ENCODE measurements at places on chromosomes 4 and X.

DNA sequence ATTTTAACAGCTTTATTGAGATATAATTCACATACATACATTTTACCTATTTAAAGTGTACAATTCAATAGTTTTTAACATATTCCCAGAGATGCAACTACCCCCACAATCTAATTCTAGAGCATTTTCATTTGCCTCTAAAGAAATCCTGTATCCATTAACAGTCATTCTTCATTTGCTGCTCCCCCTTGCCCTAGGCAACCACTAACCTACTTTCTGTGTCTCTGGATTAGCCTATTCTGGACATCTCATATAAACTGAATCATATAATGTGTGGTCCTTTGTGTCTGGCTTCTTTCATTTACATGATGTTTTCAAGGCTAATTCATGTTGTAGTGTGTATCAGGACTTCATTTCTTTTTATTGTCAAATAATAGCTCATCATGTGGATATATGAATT is 105.1 kb upstream of the GRPR start:
- no peak for DNase-seq

- no peak for DNase-seq
Measured at GRCh38 chr4:6191448-6192130, 8.8 kb downstream of the JAKMIP1 start.

- DNase-seq = no peak
Measured at GRCh38 chrX:145630806-145631435, 186.7 kb upstream of the SLITRK2 start.

GRCh38 chr4:25903900-25904747 is 9.9 kb upstream of the SMIM20 start:
- no peak for DNase-seq

DNA sequence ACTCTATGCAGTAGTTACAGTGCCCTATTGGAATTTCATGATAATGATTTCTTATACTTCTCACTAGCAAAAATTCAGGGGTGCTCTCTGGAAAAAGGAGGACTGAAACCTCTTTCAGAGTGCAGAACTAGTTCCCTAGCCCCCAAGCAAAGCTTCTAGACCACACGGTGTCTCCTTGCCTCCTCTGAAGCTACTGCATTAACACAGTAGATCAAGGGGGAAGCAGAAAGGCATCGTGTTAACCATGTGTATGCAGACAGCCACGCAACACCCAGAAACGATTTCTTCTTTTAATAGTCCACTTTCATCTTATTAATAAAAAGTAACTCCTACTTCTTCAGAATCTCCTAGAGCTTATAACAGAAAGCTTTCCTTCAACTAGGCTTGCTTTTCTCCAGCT is 44.7 kb downstream of the MAML3 start:
- no peak for DNase-seq

DNA sequence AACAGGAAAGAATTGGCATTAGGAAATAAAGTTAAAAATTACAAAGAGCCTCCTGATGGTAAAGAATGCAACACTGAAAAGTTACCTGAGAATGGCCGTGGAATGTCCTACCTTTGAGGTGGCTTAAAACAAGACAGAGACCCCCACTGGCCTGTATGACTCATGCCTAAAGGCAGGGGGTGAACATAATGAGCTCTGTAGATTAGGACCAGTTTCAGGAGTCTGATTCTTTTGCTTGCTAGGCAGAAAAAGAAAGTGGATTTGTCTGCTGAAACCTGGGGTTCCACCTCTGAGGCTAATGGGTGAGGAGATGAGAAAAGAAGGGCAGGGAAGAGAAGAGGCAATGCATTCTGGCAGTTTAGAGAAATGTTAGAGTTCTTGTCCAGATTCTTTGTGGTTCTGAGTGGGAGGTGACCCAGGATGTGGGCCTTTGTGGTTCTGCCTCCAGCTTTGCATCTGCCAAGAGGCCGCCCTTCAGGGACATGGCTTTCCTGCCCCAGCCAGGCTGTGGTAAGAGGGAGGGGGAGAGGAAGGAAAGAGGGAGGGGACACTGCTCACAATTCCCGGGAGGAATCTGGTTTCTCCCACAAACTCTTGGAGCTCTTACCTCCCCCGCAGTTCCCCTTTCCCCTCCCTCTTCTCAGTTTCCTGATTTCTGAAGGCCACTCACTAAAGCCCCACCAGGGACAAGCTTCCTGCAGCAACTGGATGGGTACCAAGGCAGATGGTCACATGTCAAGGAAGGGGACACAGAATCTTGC is 109.6 kb downstream of the EFNB1 start:
- DNase-seq = no peak

GRCh38 chr4:30536231-30536630 is 183.9 kb upstream of the PCDH7 start:
- no peak for DNase-seq

- DNase-seq = no peak
Measured at GRCh38 chrX:9378980-9379696, 85.7 kb upstream of the TBL1X start.

- no peak for DNase-seq
Measured at GRCh38 chrX:110944751-110945675, 149.4 kb upstream of the CHRDL1 start.

DNA sequence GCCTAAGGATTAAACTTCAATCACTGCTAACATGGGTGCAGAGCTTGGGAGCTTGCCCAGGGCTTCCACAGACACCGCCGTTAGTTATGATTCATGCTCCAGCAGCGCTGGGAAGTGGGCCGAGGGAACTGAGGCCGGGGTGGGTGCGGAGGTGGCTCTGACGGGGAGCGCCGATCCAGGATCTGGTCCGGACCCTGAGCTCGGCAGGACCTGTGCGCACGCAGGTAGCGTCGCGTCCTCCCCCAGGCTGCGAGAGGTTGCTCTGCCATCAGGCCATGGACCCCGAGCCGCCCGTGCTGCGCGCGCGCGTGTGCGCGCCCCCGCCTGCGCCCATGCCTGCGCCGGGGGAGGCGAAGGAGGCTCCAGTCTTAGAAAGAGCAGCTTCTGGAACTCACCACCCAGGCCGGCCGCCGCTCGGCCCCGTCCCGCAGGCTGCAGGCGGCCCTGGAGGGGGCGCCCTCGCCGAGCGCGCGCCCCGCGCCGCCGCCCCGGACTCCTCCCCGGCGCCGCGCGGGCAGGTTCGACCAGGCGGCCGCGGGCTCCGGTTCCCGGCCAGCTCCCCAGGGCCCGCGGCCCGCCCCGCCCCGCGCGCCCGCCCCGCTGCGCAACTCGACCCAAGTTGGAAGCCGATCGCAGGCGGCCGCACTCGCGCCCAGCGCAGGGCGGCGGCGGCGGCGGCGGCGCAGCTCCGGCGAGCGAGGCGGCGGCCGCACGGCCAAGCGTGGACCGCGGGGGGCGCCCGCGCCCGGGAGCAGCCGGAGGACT is 732 bp upstream of the ADRA2C start:
- peak; percentile 78 for DNase-seq

GRCh38 chr4:55123791-55124190 is 1.6 kb downstream of the KDR start:
- DNase-seq = no peak

DNA sequence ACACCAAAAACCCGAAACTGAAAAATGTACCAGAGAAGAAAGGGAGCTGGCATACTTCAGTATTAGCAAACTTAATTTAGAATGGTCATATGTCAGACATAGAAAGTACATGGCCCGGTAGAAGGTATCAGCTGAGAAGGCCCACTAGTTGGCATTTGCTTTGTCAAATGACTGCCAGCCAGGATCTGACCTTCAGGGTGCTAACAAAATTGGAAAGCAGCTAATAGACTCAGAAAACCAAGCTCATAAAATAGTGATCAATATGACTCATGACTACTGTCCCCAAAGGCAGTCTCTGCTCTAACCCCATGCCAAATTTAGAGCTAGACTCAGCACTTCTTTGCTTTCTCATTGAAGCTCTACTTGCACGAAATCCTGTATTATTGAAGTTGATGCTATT is 342.7 kb downstream of the PDGFC start:
- no peak for DNase-seq

DNA sequence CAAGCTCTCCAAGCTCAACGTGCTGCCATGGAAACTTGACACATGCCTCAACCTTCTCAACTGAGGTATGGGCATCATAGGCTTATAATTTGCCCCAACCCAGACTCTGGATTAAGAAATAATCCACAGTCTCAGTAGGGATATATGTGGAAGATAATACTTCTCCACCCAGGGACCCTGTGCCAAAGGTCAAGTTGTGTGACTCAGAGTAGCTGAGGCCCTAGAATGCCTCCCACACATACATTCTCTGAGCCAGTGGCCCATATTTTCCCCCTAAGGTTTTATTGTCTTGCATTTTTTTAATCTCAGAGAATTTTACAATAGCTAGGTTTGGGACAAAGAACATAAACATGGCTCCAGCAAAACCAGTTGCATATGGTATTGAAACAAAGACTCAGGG is 283.1 kb downstream of the IDS start:
- no peak for DNase-seq

DNA sequence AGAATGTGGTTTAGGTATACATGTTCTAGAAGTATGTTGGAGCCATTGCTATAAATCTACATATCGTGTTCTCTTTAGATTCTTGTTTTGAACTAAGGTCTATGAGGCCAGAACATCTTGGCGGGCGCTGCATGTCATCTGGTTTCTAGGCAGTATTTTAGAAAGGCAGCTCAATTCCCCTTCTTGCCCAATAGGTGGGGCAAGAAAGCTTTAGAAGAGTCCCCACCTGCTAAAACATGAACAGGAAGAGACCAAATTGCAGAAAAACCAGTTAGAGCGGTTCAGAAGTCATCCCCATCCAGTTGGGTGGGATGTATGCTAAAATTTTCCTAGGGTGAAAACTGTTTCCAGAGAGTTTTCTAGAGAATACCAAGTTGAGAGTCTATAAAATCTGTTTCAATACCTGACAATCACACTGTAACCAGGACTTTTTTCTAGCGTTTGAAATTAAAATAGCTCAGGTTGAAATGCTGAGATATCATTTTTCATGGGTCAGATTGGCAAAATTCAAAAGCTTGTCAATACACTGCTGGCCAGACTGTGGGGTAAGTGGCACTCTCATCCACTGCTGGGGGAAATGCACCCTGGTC is 17.5 kb upstream of the SH3KBP1 start:
- peak; percentile 68 for DNase-seq

GRCh38 chr4:9800848-9801247 is 19.4 kb downstream of the DRD5 start:
- no peak for DNase-seq

DNA sequence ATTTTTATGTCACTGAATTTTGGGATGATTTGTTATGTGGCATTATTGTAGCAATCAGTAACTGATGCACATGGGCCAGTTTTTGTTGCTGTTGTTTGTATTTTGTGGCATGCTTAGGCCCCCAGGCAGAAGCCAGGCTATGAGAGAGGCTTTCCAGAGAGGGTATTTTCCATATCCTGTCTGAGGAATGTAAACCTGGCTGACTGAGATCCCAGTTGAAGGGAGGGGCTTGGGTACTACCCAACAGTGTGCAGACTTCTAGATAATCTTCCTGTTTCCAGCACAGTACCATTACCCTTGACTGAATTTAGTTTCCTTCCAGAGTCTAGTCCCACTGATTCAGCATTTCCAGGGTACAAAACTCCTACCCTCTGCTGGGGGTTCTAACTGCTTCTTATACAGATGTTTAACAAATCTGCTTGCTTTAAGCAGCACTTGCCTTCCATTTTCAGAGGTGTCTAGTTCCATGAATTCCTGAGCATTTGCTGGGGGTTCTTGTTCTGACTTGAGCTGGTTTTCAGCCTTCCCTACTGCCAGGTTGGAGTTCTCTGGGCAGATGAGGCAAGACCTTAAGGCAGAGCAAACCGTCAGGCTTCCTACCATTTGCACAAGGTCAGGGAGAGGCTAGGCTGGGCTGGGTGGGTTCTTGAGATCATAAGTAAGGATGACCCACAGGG is 104.7 kb upstream of the EGFL6 start:
- no peak for DNase-seq

DNA sequence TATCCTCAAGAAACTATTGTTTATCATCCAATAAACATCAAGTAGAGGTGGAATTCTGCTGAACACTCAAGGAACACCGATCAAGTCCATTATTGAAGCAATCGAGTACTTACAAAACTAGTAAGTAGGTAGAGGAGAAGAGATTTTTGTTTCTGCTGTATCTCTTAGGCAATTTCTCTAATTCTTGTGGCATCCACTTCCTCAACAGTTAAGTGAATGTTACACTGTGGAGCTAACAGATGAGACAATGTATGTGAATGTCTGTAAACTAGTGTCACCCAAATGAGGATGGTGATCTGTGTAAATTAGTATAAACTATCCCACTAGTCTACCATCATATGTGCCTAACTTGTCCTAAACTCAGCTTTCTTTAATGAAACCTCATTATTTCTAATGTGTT is 261.6 kb downstream of the ARHGAP24 start:
- DNase-seq = no peak

DNA sequence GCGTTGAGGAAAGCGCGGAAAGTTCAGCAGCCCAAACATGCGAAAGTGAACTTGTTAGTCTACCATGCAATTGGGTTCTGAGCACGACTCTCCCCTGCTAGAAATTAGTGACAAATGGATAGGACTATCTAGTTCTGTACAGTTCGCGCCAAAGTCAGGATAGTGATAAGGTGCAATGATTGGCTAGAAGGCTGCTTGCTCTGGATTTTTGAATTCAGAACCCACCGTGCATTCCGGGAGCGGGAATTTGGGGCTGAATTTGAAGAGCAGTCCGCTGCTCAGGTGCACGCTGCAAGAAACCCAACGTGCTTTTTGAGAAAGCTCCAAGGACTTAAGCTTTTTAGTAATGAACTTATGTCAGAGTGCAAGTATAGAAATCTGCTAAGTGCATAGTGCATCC is 732 bp upstream of the ESX1 start:
- no peak for DNase-seq

DNA sequence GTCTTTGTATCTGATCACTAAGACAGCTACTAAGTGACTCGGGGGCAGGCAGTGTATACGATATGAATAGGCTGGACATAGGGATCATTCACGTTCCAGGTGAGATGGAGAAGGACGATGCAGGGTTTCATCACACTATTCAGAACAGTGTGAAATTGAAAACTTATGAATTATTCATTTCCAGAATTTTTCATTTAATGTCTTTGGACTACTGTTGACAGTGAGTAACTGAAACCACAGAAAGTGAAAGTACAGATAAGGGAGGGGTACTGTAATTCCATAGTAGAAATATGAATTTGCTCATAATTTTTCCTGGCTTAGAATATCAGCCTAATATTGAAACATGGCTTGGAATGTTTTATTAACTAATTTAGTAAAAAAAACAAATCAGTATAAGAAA is 24.4 kb downstream of the TMEM144 start:
- no peak for DNase-seq

DNA sequence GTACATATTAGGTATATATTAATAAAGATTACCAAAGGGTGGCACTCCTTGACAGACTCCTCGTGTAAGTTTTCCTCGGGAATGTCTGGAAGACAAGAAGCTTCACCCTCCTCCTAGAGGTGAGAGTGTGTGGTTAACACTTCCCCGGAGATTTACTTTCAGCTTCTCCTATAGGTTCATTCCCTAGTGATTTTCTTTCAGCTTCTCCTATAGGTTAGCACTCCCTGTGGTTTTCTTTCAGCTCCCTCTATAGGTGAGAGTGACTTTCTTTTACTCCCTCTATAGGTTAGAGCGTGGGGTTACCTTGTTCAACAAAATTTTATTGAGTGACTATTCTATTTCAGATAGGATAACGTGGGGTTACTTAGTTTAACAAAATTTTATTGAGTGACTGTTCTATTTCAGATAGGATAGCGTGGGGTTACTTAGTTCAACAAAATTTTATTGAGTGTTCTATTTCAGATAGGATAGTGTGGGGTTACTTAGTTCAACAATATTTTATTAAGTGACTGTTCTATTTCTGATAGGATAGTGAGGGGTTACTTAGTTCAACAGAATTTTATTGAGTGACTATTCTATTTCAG is 106.0 kb upstream of the PLAC1 start:
- DNase-seq = peak; percentile 81

Data from HEK293T (cell line).